ENCODE measurements at places on chromosomes 7 and 10. TPM values are rescaled to one million over a fixed set of nuclear protein-coding genes. Genes with fewer than 3 reads are reported as not detected.

DNA sequence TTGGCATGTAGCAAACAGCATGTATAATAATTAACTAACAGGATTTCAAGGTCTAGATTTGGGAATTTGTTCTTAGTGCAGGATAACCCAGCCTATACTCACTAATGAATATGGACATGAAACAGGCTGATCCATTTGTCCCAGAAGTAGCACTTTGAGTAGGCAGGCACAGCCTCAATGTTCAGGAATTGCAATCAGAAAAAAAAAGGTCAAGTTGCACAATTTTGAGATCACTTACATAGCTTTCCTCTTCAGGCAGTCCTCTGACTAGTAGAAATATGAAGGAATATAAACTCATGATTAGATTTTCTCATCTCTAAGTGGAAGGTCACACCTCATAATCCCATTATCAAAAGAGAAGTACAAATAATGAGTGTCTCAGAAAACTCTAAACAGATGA lies 921.4 kb upstream of the CELF2 start:
- DNase-seq, result no peak

NAT16 gene
- 0.19 TPM for total RNA-seq

DNA sequence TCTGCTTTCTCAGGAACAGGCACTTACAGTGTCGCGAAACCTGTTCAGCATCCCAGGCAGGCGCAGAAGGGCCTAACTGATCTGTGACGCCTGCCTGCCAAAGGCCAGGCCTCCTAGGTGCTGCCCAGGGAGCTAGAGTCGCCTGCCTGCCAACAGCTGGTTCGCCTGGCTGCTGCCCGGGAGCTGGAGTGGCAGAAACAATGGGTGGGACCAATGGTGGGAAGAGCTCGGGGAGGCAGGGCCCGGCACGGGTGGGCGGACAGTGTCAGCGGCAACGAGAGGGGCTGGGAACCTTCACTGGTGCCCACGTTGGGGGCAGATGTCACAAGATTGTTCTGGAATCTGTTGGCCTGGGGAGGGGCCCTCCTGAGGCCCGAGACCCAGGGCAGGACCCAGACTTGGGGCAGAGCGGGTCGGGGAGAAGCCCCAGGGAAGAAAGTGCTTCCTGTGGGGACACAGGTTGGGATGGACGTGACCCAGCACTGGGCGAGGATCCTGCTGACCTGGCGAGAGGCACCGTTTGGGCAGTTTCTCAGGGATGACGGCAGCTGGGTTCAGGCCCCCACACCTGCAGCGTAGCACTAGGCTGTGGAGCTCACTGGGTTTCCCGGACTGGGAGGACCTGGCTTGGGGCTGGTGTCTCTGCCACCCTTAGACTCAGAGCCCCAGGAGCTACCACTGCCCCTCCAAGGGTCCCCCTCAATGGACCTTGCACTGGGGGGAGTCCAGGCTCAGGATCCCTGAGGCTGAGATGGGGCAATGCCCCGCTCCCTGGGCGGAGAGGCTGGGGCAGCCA lies 181.8 kb downstream of the ELFN1 start:
- DNase-seq, result no peak

- DNase-seq, result no peak
Observed at GRCh38 chr10:52597189-52597863, 175.3 kb downstream of the MBL2 start.

DNA sequence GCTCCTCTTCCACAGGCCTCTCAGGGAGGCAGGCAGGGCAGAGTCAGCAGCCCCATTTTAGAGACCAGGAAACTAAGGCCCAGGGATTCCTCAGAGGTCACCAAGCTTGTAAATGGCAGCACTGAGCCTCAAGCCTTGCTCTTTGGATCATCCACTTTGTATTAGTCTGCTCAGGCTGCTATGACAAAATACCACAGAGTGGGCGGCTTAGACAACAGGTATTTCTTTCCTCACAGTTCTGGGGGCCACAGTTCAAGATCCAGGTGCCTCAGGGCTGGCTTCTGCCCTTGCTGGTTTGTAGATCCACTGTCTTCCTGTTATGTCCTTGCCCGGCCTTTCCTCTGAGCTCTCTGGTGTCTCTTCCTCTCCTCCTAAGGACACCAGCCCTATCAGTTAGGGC lies 151.2 kb downstream of the GRK5 start:
- DNase-seq, result no peak

GRCh38 chr10:551373-552252 lies 137.9 kb downstream of the DIP2C start:
- no peak for DNase-seq

MAT1A gene
- total RNA-seq, result 3.4 TPM

GRCh38 chr7:55594414-55594813 lies 22.1 kb upstream of the VOPP1 start:
- no peak for DNase-seq

RADIL gene
- total RNA-seq, result not detected

DNA sequence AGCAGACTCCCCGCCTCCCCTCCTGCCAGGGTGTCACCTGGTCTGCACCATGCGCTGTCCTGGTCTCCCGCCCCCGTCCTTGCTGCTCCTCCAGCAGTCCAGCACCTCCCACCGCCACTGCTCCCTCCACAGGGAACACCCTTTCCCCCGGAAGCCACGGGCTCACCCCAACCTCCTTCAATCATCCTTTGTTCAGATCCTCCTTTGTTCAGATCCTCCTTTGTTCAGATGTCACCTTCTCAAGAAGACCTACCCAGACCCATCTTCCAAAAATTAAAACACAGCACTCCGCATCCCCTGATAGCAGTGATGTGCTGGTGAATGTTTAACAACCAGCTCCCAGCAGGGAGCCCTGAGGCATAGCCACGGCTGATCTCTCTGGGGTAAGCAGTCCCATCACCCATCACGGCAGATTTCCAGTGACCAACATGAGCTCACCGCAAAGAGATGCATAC lies 237.7 kb downstream of the USP6NL start:
- no peak for DNase-seq

PHKG1 gene
- 1.1 TPM for total RNA-seq

DNA sequence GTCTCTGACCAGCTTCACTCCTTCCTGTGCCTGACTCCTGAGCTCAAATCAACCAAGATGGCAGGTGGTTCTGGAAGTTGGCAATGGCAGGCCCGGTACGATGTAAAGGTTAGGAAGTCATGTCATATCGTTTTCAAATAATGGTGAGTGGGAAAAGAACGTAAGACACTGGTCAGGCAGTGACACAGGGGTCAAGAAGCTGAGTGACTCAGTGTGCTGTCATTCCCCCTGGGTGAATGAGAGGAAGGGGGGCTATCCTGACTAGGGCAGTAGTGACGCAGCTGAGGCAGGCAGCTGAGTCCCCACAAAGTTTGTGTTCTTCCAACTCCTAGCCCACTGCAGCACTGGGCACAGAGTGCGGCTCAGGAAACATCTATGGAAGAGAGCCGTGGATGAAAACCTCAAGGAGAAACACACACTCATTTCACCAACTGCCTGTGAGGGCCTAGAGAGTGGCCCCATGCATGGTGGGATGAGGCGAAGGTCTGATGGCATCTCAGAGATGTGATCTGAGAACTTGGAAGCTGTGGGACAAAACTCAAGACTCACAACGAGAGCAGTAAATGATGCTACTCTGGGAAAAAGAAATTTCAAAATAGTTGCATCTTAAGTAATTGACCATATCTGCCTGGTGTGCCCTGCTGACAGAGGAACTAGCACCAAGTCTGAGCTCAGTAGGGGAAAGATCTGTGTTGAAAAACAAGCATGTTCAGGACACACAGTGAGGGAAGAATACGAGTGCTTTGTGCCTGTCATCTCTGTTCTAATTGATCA lies 23.2 kb downstream of the CREB3L2 start:
- no peak for DNase-seq

PRKG1 gene
- total RNA-seq, result 0.12 TPM

GRCh38 chr7:72023926-72024325 lies 388.2 kb downstream of the CALN1 start:
- DNase-seq, result no peak

- DNase-seq, result no peak
Observed at GRCh38 chr10:93498166-93498565, 1.8 kb downstream of the CEP55 start.

DNA sequence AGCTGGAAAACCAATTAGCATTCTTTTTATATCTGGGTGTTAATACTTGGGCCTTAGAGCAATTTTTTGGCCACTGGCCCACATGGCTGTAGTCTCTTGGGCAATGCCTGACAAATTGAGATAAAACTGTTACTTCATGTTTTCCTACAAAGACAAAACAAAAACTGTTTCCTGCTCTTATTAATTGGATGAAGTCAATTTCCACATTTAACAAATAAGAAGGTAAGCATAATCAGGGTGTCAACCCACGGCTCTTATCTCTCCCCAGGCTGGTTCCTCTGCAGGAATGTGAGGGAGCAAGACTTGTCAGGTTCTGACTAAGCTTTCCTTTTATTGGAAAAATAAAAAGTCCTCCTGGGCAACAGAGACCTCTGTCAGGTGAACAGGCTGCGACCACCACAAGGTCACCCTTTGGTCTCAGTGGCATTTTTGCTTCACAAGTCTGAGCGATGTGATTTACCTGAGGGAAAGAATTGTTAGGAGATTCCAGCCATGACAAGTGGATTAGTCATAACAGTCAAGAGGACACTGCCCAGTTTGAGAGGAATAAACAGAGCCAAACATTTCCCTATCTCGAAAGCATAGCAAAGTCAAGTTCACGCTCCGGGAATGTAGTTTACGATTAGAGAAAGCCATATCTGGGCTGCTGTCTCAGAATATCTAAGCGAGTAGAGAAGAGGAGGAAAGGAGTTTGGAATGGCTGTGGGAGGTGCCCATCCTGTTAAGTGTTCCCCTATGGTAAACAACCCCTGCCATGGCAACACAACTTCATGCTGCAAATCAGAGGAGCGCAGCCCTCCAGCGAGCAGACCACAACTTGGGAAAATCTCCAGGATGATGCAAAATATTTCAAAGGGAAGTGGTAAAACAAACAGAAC lies 144.4 kb downstream of the TES start:
- DNase-seq, result peak; percentile 52

- DNase-seq, result no peak
Observed at GRCh38 chr7:148738737-148739535, 40.2 kb downstream of the CUL1 start.

DBF4 gene
- total RNA-seq, result 55.0 TPM

DNA sequence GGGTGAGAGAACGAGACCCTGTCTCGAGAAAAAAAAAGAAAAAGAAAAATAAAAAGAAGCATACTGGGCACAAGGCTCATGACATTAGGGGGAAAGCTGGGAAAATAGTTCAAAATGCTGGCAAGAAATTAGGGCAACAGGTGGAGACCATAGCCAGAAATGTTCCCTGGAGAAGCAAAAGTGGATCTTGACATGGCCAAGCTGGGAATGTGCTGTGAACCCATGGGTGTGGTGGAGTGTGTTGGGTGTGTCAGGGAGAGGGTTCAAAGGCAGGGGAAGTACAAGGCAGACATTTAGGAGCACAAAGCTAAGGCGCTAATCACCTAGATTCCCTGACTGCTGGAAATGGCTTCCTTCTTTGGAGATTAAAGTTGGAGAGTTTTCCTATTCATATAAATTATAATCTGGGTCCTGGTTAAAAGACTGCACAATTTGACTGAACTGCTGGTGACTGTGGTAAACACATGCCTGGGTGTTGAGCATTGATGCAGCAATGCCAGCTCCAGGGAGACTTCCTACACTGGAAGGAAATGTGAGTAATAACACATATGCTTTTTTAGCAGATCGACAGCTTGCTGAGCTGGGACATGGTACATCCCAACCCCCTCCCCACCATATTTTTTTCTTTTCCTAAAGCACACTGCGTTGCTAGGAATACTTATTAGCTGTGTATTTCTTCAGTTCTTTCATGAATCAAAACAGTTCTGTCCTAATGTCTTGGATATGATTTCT lies 70.1 kb upstream of the ARHGAP21 start:
- DNase-seq, result no peak

DNA sequence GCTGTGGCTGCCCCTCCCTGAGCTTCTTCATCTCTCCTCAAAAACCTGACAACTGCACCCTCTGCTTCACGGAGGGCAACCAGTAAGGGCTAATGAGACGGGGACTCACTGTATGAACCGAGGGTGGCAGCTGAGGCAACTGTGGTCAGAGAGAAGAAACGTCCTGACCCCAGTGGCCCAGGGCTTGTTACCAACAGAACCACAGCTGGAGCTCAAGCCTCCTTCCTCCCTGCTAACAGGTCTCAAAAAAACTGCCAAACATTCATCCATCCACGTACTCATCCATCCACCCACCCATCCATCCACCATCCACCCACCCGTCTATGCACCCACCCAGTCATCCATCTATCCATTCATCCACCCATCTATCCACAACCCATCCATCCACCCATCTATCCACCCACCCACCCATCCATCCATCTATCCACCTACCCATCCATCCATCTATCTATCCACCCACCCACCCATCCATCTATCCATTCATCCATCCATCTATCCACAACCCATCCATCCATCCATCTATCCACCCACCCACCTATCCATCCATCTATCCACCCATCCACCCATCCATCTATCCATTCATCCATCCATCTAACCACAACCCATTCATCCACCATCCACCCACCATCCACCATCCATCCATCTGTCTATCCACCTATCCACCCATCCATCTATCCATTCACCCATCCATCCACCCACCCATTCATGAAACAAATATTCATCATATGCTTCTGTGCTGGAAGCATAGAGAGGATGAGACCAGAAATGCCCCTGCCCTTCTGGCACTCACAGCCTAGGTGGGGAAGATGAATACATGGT lies 111.7 kb downstream of the PDGFA start:
- peak; percentile 18 for DNase-seq

- no peak for DNase-seq
Observed at GRCh38 chr10:71205468-71205867, 6.9 kb upstream of the UNC5B start.

DNA sequence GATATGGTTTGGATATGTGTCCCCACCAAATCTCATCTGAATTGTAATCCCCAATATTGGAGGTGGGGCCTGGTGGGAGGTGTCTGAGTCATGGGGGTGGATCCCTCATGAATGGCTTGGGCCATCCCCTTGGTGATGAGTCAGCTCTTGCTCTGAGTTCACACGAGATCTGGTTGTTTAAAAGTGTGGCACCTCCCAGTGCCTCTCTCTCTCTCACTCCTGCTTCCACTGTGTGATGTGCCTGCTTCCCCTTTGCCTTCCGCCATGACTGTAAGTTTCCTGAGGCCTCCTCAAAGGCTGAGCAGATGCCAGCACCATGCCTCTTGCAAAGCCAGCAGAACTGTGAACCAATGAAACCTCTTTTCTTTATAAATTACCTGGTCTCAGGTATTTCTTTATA lies 4.8 kb upstream of the GCK start:
- DNase-seq, result no peak

DNA sequence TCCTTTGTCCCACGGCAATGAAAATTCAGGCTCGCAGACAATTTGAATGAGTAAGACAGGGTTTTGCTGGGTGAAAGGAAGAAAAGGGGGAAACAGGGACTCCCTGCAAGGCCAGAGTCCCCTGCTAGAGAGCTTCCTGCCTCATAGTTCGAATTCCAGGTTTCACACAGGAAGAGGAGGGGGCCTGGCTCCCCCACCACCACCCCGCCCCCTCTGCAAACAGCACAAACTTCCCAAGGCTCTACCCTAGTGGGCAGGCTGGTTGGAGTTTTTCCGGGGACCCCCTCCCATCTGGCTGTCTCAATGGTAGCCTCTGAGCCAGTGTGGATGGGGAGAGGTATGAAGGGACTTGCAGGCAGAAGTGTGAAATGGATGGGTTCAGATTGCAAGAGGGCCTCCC lies 57.4 kb upstream of the NEBL start:
- no peak for DNase-seq
